ENCODE measurements at places on chromosomes 1 and 21.
A peak's percentile ranks its signal among the peaks of the same experiment; 100 is the strongest.

DNA sequence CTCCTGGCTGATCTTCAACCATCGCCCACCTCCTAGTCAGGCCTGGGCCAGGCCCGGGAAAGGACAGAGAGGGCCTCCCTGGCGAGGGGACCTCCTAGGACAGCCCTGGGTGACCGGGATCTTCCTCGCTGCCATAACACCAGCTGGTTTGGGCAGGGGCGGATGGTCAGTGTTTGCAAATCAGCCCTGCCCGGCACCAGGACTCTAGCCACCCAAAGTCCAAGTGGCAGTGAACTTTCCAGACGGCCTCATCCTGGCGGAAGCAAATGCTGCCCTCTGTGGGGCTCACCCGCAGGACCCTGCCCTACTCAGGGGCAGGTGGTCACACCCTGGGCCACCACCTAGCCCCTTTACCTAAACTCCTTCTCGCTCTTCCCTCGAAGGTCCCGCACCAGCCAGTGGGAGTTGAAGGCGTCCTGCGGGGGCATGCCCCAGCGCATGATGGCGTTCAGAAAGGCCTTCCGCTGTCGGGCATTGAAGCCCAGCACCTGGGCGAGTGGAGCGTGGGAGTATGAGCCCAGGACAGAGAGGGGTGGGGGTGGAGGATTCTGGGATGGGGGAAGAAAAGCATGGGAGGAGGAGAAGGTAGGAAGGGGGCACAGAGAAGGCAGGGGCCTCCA, 55.3 kb downstream of the CHD5 start:
- DNase-seq: no peak

DNA sequence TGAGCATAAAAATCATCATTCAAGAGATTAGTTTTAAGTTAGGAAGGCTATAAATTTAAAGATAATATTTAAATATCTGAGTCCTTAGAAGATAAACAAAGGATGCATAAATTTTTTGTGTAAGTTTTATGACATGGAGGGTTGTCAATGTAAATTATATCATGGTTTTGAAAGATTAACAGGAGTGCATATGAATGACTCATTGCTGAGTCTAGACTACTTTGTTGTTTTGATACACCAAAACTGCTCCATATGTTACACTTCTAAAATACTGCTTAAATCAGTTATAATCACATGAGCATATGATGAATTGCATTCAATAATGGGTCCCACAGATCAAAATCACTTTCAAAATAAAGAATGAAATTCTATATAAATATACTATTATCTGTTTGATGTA, 312.5 kb downstream of the KCNT2 start:
- no peak for DNase-seq

- DNase-seq: no peak
Observed at GRCh38 chr1:228276174-228276831, 68.5 kb downstream of the OBSCN start.

GRCh38 chr1:113542221-113542701, 151.9 kb downstream of the MAGI3 start:
- DNase-seq: no peak

DNA sequence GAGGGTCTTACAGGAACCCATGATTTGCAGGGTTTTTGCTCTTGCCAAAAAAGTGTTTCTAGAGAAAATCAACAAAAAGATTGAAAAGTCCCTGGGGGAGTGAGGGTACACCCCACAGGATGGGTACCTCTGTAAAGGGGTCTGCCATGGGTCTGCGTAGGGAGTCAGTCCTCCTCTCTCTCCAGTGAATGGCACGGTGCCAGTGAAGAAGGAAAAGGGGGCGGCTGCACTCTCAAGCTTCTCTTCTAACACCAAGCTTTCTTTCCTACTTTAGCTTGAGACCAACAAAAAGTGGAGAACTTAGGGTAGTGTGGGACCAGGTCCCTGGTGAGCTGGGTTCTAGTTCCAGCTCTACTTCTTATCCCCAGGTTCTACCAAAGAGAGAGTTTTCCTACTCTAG, 87.4 kb downstream of the GLUL start:
- no peak for DNase-seq

DNA sequence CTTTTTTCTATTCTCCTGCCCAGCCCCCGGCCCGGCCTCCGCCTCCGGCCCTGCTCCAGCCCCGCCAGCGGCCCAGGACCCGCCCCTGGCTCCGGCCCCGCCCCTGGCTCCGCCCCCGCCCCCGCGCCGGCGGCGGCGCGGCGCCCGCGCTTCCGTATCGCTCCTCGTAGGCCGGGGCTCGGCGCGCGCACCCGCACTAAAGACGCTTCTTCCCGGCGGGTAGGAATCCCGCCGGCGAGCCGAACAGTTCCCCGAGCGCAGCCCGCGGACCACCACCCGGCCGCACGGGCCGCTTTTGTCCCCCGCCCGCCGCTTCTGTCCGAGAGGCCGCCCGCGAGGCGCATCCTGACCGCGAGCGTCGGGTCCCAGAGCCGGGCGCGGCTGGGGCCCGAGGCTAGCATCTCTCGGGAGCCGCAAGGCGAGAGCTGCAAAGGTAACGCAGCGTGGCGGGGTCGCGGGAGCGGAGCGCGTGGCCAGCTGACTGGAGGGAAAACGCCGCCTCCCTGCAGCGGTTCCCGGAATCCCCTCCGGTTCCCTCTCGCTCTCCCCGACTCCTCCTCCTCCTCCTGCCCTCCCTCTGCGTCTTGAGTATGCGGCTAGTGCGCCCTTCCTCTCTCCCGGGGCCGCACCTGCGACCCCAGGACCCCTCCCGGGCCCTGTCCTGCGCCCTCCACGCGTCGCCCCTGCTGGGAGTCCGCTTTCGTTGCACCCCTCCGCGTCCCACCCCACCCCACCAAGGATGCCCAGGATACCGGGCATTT, at the start of gene IFNAR2:
IFNAR2 (plus strand) TSS at position 155 of the 761 bp plus-strand sequence. CDS start 11,985 bp downstream, outside the sequence.
- DNase-seq: peak; percentile 51

GRCh38 chr1:109392788-109393616, 4.7 kb downstream of the SORT1 start:
- DNase-seq: no peak

DNA sequence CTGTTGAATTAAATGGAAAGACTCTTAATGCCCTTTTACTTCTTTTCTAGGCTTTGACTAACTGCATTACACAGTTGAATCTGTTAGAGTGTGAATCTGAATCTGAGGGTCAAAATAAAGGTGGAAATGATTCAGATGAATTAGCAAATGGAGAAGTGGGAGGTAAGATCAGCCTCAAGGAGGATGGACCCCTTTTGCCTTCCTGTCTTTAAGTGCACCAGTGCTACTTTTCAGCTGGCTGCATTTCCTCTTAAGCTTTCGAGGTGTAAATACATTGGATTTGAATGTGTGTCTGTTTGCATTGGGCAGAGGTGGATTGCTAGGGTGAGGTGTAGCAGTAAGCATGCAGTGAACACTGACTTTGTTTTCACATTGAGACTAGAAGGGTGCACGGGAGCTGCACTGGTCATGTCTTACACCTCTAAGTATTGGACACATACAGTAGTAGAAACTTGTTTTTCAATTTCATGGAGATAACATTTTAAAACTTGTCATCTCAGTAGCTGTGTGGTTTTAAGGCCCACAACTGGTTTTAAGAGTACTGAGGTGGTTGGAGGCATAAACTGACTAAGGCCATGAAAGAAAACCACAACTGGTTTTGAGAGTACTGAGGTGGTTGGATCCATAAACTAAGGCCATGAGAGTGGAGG, 35.4 kb downstream of the MIA3 start:
- no peak for DNase-seq

GRCh38 chr1:222555992-222556615, 8.2 kb upstream of the HHIPL2 start:
- no peak for DNase-seq

DNA sequence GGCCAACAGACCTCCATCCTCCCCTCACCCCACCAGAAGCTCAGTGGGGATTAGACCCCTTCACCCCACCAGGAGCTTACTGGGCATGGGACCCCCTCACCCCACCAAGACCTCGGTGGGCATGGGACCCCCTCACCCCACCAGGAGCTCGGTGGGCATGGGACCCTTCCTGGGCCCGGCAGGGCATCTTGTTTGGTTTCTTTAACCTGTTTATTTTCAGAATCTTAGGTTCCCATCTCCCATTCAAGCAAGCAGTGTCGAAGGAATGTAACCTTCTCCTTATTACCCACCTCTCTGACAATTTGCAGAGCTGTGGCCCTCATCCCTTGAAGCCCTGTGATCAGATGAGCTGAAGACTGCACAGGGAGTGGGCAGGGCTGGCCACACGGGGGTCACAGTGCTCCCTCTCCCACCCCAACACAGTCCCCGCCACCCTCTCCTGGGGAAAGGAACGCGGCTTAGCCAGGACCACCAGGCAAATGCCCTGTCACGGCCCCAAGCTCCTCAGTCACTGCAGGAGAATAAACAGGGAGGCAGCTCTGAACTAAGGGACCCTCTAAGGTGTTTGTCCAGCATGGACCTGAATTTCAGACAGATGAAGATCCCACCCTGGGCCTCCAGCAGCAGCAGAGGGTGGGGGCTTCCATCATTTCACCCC, 330.0 kb downstream of the NPHP4 start:
- DNase-seq: no peak

GRCh38 chr1:153711026-153711425, 16.8 kb upstream of the INTS3 start:
- DNase-seq: no peak

GRCh38 chr21:26425576-26425975, 147.5 kb downstream of the CYYR1 start:
- no peak for DNase-seq

DNA sequence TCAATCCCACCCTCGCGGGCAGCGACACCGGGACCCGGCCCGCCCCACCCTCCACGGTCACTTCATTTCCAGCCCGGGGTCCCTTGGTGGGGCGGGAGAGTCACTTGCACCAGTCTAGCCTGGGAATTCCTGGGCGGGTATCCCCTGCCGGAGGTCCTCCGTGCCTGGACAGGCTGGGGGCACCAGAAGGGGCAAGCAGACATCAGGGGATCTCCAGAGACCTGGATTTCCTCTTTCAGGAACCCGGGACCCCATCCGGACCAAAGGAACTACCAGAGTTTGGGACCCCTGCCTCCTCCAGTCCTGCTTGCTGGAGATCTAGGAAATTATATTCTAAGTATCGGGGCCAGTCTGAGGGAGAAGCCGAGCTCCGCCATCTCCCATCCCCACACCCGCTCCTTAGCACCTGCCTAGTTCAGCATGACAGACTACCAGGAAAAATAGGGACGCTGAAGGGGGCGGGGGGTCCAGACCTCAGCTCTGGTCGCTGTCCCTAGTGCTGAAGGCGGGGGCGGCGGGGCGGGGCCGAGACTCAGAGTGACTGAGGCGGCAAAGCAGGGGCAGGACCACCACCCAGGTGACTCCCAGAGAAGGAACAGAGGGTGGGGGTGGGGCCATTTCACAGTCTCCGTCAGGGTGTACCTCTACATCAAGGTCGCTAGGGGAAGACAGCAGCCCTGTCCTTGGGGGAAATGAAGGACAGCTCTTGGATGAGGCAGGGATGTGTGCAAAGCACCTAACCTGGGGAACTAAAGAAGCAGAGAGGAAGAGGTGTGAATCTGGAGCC, 832 bp downstream of the HCN3 start:
- DNase-seq: peak; percentile 56

DNA sequence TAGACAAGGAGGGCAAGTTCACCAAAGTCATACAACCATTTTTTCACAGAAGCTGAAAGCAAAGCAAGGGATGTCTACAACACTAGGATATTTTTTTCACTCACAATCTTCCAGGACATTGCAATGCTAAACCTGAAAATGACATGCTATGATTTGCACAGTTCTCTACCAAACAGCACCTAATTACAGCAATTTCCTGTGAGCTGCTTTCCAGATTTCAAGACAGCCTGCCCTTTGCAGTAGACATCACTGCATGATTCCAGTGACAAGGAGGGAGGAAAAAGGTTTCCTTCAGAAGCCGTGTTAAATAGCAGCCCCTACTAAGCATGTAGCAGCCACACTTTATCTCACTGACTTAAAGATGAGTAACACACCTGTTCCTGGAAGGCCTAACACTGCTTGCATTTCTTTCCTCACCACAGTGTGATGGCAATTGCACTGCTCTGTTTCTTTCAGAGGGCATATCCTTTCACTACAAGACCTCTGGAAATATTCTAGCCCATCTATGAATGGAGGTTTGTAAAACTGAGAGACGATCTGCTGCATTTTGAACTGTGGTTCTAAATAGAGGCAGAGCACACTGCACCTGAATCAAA, 97.1 kb downstream of the DUSP10 start:
- DNase-seq: no peak

DNA sequence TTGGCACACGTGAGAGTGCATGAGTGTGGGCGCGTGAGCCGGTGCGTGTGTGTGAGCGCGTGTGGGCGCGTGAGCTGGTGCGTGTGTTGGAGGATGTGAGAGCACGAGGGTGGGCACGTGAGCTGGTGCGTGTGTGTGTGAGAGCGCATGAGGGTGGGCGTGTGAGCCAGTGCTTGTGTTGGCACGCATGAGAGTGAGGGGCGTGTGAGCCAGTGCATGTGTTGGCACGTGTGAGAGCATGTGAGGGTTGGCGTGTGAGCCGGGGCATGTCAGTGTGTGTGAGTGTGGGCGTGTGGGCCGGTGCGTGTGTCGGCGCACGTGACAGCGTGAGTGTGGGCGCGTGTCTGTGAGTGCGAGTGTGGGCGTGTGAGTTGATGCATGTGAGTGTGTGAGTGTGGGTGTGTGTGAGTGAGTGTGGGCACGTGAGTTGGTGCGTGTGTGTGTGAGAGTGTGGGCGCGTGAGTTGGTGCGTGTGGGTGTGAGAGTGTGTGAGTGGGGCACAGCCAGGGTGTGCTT, 45.7 kb upstream of the ARHGEF16 start:
- DNase-seq: no peak

GRCh38 chr1:185074307-185074706, 28.9 kb downstream of the RNF2 start:
- no peak for DNase-seq

- no peak for DNase-seq
Observed at GRCh38 chr1:182569939-182570610, 19.0 kb downstream of the RNASEL start.

GRCh38 chr1:169466259-169467230, 19.2 kb downstream of the SLC19A2 start:
- DNase-seq: no peak

- no peak for DNase-seq
Observed at GRCh38 chr1:198622001-198622400, 16.8 kb upstream of the PTPRC start.

DNA sequence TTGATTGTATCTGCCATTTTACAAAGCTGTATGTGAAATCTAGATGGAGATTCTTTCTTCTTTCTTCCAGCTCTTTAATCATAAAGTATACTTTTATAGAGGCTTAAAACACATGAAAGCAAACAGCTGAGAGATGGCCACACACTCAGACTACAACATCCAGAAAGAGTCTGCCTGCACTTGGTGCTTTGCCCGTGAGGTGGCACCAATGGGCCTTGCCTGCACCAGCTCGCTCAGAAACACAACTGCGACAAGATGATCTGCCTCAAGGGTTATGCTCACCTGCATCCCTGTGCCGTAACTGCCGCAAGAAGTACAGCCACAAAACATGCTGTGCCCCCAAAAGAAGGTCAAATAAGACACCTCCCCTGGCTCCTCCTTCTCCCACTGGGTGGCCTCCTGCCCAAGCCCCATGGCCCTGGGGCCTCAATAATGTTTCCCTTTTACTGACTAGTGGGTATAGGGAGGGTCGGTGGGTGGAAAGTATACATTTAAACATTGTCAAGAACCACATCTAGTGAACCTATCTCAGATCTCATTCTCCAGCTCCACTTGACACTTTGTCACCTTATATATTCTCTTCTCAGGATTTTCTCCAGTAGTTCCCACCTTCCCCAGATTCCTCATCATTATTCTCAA, 66.7 kb upstream of the ANGPTL3 start:
- no peak for DNase-seq

GRCh38 chr1:227280836-227281235, 37.5 kb downstream of the CDC42BPA start:
- no peak for DNase-seq

- DNase-seq: no peak
Observed at GRCh38 chr1:1173061-1173792, 453 bp upstream of the TTLL10 start.

GRCh38 chr1:10519016-10519417, 44.3 kb downstream of the PEX14 start:
- no peak for DNase-seq

Measured in central memory CD8-positive, alpha-beta T cell (primary cell).